ENCODE measurements at places on chromosomes 1 and 21.

DNA sequence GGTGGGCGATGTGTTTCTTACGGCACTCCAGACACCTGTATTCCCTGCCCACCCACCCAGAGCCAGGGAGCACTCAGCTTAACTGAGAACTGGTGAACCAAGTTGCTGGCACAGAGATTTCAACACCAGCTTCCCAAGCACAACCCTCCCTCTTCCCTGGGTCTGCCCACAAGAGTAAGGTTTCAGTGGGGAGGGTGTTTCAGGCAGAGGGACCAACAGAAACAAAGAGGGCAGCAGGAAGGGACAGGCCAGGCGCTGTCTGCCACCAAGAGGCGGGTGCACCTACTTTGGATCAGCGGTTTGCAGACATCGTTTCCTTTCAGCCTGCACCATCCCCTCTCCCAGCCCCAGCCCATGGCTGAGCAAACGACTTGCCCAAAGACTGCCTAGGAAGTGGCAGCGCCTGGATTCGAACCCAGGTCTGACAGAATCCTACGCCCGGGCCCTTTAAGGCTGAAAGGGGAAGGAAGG is 21.9 kb upstream of the ALDH4A1 start:
- DNase-seq, result no peak

DNA sequence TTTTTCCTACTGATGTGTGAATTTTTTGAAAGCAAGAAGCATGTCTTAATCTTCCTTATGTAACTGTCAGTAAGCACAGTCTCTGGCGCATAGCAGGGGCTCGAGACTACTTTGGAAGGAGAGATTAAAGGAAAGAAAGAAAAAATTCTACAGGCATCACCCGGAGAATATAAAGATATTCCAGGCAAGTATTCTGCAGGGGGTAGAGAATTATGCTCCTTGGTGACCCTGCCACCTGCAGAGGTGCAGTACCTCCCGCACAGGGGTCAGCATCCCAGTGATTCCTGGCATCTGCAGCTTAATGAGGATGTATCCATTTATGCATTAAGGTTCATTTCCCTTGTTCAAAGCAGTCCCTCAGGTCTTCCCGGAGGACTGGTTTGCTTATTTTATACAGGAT is 87.6 kb upstream of the WLS start:
- no peak for DNase-seq

DNA sequence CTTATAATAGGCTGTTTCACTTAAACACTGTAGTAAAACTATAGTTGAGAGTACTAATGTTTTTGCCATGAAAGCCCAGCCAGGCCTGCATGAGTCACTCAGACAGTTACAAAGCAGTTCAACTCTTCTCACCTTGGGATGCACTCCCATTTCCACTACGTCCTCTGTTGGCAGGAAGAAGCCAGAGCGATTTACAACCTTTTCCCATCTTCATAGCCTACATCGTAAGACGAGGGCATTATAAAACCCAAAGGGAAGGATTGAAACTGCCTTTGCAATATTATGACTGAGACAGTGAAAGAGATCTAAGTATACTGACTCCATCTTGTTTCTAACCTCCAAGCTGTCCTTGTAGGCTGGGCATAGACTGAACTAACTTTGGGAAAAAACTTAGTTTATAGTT is 71.8 kb upstream of the CSF1 start:
- peak; percentile 85 for DNase-seq

DNA sequence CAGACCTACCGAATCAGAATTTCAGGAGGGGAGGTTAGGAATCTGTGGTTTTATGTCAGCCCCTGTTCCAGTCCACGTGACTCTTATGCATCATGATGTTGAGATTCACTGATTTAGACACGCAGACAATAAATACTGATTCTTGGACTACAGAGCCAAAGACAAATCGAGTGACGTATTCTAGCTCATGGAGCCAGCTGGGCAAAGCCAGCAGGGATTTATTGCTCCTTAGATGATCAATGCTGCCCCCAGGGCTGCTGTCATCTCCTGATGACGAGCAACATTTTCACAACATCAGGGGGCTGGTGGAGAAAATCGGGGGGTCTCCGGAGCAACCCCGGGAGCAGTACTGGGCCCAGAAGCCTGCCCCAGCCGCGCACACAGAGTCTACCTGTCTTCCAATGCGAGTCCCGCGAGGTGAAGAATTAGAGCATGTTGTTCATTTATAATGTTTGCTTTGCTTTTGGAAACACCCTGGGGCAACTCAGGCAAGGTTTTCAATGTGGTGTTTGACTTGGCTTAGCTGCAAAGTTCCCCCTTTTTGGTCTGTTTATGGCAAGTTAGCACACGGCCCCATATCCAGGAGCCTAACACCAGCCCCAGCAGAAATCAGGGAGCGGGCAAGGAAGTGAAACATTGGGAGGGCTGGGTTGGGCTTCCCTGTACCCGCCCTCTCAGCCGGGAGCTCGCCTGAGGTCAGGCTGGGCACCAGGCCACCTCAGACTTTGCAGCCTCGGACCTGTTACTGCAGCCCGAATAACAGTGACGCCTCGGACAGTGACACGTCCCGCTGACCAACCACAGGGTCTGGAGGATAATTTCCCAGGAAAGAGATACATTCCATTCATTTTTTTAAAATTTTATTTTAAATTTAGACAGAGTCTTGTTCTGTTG is 19.9 kb upstream of the CLDN14 start:
- DNase-seq, result no peak

DNA sequence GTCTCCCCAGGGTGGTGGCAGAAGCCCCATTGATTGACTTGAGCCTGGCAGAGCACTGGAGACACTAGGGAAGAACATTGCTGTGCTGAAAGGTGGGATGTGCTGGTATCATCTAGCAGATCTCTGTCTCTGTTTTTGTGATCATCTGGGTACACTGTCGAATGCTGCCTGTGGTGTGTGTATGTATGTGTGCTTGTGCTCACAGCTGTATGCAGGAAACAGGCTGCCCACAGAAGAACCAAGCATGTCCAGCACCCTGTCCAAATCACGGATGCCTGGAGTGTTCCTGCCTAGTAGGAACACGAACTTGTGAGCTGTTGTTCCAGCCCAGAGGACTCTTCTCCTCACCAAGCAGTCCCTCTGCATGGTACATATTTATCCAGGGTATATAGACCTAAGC is 1.5 kb downstream of the BRINP2 start:
- DNase-seq, result no peak

DNA sequence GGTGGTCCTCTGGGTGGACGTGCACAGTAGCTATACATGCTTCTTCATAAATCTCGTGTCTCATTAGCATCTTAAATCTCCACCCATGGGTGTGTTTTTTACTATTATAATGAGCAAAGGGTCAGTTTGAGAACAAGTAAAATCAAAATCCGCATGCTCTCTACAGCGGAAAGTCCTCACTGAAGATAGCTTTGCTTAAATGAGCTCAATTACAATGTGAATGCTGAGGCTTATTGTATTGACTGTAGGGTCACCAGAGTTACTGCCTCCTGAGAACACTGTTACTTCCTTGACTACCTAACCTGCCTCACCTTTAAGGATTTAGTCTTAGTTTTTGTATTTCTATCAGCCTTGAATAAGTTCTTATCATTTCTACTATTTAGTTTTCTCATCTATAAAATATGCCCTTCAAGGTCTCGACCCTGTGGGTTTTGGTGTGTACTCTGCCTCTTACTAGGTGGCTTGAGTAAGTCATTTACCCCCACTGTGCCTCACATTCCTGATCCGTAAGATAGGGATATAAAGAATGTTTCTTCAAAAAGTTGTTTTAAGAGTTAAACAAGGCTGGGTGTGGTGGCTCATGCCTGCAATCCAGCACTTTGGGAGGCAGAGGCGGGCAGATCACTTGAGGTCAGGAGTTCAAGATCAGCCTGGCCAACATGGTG is 7.9 kb downstream of the SLAMF7 start:
- peak; percentile 48 for DNase-seq

DNA sequence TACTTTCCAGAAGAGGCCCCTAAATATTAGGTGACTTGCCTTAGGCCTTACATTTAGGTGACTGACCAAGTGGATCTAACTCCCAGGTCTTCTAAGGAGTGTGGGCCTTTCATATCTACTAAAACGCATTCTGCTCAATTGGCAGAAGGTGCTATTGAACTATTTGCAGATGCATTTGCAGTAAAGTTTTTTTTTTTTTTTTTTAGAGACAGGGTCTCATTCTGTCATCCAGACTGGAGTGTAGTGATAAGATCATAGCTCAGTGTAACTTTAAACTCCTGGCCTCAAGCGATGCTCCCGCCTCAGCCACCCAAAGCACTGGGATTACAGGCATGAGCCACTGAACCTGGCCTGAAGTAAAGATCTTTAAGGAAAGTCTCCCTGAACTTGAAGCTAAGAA is 13.0 kb upstream of the ACBD6 start:
- no peak for DNase-seq

DNA sequence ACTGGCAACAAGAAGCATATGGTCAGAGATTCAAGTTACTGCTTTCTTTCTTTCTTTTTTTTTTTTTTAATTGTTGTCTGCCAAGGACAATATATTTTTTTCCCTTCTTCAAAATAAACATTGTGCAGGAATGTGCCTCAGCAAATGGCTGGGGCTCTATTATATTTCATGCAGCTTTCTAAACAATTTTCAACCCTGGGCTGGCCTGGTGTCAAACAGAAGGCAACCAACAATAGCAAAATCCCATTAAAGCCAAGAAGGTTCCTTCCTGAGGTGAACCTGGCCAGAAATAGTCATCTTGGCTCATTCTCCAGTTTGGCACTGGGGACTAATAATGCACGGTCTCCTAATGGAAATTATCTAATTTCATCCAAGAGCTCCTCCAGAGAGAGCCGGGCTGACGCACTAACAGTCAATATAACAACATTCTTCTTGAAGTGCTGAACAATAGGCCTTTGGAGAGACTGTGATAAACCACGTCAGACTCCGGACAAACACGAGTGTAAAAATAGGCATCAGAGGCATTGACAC is 35.7 kb upstream of the HLX start:
- DNase-seq, result no peak

- DNase-seq, result no peak
Observed at GRCh38 chr1:116805398-116805797, 51.2 kb downstream of the CD2 start.

DNA sequence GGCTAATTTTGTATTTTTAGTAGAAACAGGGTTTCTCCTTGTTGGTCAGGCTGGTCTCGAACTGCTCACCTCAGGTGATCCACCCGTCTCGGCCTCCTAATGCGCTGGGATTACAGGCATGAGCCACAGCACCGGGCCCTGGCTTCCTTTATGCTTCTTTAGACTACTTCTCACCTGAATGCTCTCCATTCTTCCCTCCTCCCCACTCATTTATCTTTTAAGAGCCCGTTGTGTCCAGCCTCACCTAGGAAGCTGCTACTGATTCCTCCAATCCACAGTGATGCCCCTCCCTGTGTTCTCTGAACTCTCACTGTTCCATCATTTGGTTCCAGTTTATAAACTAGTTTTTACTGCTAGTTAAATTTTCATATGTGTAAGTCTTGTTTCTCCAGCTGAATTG is 44.9 kb upstream of the NR5A2 start:
- DNase-seq, result no peak

GRCh38 chr1:167635941-167636340 is 5.9 kb downstream of the RCSD1 start:
- DNase-seq, result no peak

DNA sequence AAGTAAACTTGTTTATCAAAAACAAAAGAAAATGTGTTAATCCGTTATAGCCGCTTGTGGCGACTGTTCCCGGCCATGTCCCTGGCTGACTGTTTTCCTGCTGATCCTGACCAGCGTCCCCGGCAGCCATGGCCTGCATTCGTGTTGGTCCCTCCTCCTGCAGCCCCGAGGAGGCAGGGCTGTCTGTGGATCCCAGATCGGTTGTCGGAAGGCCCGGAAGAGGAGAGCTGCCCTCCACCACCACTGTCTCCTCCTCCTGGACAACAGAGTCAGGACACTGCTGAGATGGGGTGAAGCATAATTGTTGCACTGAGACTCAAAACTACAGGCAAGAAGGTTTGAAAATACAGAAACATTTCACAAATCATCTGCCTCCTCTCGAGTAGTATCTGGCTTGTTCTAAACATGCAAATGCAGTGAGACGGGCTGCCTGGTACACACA is 3.6 kb upstream of the MXRA8 start:
- no peak for DNase-seq

GRCh38 chr1:169577981-169578738 is 8.1 kb downstream of the F5 start:
- no peak for DNase-seq

DNA sequence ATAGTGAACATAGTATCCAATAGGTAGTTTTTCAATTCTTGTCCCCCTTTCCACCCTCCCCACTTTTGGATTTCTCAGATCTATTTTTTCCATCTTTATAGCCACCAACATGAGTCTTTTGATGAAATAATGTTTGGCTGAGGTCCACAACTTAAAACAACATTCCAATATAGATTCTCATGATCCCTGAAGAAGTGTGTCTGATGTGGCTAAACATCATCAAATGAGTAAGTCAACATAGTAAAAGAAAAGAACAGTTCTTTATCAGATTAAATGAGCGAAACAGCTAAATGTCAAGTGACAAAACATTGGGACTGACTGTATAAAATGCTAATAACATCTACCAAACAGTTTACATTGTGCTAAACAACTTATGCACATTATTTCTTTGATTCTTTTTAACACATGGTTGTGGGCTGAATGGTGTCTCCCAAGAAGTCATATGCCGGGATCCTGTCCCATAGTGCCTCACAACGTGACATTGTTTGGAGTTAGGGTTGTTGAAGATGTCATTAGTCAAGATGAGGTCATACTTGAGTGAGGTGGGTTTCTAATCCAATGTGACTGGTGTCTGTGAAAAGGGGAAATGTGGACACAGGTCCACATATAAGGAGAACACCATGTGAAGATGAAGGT is 453.6 kb downstream of the LTN1 start:
- DNase-seq, result peak; percentile 19

GRCh38 chr21:26027696-26028095 is 142.9 kb downstream of the APP start:
- DNase-seq, result no peak

- peak; percentile 39 for DNase-seq
Observed at GRCh38 chr1:51170342-51170741, 65.7 kb upstream of the RNF11 start.

DNA sequence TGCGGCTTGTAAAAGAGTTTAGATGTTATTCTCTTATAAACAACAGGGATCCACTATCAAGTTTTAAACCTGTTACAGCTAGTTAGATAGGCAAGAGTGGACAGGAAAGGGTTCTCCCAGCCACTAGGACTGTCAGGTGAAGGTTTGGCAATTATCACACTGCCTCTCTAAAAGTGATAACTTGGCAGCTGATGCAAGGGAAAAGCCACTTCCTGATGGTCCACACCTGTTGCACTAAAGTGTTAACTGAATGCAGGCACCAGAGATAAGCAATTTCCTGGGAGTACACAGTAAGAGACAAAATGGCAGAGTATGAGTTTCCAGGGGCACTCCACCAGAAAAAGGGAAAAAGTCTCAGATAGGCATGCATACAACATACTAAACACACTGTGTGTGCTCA is 99.4 kb downstream of the VAV3 start:
- no peak for DNase-seq
